ENCODE measurements at places on chromosomes 3 and 15. TPM values are rescaled to one million over a fixed set of nuclear protein-coding genes. Genes with fewer than 3 reads are reported as not detected.

The LARP6 gene
- total RNA-seq, result not detected

The REC114 gene
- not detected for total RNA-seq

The CIB2 gene
- 2.2 TPM for total RNA-seq

The MGLL gene
- total RNA-seq, result 2.2 TPM

The CHCHD4 gene
- 17.3 TPM for total RNA-seq
